CD4-positive, alpha-beta memory T cell (primary cell): ENCODE measurements at places on chromosomes 4 and X. TPM values are rescaled to one million over a fixed set of nuclear protein-coding genes. Genes with fewer than 3 reads are reported as not detected.

- no peak for DNase-seq
- H3K4me1 ChIP-seq: no peaks in the 10 kb centered on the region
- H3K36me3 ChIP-seq: no peaks in the 10 kb centered on the region
- no peak overlapping the region for H3K27ac ChIP-seq
- H3K27me3 ChIP-seq: no peaks in the 10 kb centered on the region
- H3K4me3 ChIP-seq: no peak overlapping the region
Observed at GRCh38 chr4:86286726-86287125, 73.1 kb downstream of the MAPK10 start.

- H3K4me3 ChIP-seq: no peak overlapping the region
- H3K36me3 ChIP-seq: no peaks in the 10 kb centered on the region
- no peak overlapping the region for H3K27ac ChIP-seq
- H3K4me1 ChIP-seq: no peaks in the 10 kb centered on the region
- no peaks in the 10 kb centered on the region for H3K27me3 ChIP-seq
Observed at GRCh38 chr4:53529025-53529424, 62.3 kb downstream of the LNX1 start.

DNA sequence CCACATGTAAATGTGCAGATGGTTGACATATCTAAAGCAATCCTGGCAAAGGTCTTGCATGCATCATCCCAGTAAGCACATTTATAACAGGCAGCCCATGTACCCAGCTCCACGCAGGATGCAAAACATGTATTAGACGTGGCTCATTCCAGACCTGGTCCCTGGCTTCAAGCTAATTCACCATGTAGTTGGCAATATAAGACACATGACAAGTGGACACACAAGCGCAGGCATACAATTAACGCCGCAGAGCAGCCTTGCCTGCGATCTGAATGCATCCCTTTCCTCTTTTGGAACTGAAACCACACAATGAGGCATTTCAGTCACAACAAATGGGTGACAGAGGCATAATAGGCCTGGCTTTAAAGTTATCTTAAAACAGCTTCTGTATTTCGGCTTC lies 114.5 kb upstream of the TRIM2 start:
- H3K4me3 ChIP-seq: no peak overlapping the region
- H3K27me3 ChIP-seq: no peaks in the 10 kb centered on the region
- peaks cover 17% of the 10 kb centered on the region for H3K4me1 ChIP-seq
- no peak overlapping the region for H3K27ac ChIP-seq

GRCh38 chrX:110951472-110952269 lies 144.3 kb upstream of the PAK3 start:
- no peak for DNase-seq
- no peaks in the 10 kb centered on the region for H3K4me1 ChIP-seq
- no peak overlapping the region for H3K4me3 ChIP-seq
- no peaks in the 10 kb centered on the region for H3K36me3 ChIP-seq

DNA sequence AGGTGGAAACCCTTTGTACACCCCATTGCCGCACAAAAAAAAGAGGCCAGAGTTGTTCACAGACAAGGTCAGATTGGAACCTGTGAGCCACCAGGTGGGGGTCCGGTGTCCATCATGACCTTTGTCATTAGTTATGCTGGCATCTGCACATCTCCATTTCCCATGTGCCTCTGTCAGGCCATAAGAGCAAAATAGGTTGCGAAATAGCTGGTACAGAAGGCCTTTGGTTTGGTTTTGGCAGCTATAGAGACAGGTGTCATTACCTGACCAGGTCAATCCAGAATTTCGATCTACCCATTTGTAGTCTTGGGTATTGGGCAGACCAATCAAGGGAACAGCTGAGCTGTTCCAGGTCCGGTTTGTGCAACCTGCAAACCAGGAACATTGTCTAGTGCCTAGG lies 6.6 kb downstream of the ERVMER34-1 start:
- H3K4me1 ChIP-seq: no peaks in the 10 kb centered on the region
- H3K27me3 ChIP-seq: no peaks in the 10 kb centered on the region
- H3K27ac ChIP-seq: no peak overlapping the region
- H3K36me3 ChIP-seq: no peaks in the 10 kb centered on the region
- DNase-seq: no peak
- no peak overlapping the region for H3K4me3 ChIP-seq

- no peaks in the 10 kb centered on the region for H3K36me3 ChIP-seq
- no peak overlapping the region for H3K27ac ChIP-seq
- DNase-seq: no peak
- H3K4me3 ChIP-seq: no peak overlapping the region
- no peaks in the 10 kb centered on the region for H3K27me3 ChIP-seq
Observed at GRCh38 chrX:148024425-148025148, 43.5 kb downstream of the FMR1NB start.

- H3K27me3 ChIP-seq: no peaks in the 10 kb centered on the region
- H3K36me3 ChIP-seq: no peaks in the 10 kb centered on the region
- H3K4me3 ChIP-seq: peak overlapping the region; percentile 40
Observed at GRCh38 chr4:3368841-3369760, 72.7 kb upstream of the HGFAC start.

DNA sequence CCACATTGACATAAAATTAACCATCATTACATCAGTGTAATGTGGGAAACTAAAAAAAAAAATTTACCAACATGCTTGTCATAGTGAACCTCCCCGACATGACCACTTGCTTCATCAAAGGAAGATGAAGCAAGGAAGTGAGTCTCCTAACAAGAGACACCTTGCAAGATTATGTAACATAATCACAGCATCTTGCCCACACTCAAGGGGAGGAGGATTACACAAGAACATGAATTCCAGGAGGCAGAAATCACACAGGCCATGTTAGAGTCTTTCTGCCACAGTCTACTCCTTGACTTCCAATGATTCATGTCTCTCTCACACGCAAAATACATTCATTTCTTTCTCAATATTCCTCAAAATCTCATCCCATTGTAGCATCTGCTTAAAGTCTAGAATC lies 93.3 kb downstream of the AKAP4 start:
- H3K27me3 ChIP-seq: no peaks in the 10 kb centered on the region
- H3K4me3 ChIP-seq: no peak overlapping the region
- H3K27ac ChIP-seq: no peak overlapping the region
- H3K36me3 ChIP-seq: no peaks in the 10 kb centered on the region

DNA sequence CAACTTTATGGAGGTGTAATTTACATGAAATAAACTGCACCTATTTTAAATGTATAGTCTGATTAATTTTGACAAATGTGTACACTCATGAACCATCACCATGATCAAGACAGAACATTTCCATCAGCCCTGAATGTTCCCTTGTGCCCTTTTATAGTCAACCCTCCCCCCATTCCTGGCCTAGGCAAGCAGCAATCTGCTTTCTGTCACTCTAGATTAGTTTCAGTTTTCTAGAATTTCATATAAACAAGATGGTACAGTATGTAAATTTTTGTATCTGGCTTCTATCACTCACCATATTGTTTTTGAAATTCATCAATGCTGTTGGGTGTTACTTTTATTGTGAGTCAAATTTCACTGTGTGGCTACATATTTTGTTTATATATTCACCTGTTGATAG lies 234.2 kb upstream of the RPS6KA3 start:
- no peaks in the 10 kb centered on the region for H3K36me3 ChIP-seq
- H3K4me1 ChIP-seq: peaks cover 8% of the 10 kb centered on the region
- H3K4me3 ChIP-seq: no peak overlapping the region
- no peak overlapping the region for H3K27ac ChIP-seq

DNA sequence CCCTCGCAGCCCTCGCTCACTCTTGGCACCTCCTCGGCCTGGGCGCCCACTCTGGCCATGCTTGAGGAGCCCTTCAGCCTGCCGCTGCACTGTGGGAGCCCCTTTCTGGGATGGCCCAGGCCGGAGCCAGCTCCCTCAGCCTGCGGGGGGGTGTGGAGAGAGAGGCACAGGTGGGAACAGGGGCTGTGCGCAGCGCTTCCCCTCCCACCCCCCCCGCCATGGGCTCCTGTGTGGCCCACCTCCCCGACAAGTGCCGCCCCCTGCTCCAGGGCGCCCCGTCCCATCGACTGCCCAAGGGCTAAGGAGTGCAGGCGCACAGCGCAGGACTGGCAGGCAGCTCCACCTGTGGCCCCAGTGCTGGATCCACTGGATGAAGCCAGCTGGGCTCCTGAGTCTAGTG lies 220.2 kb downstream of the STPG2 start:
- H3K36me3 ChIP-seq: no peaks in the 10 kb centered on the region
- no peak overlapping the region for H3K27ac ChIP-seq
- no peak overlapping the region for H3K4me3 ChIP-seq
- H3K4me1 ChIP-seq: no peaks in the 10 kb centered on the region
- peak; percentile 23 for DNase-seq
- H3K27me3 ChIP-seq: no peaks in the 10 kb centered on the region

DNA sequence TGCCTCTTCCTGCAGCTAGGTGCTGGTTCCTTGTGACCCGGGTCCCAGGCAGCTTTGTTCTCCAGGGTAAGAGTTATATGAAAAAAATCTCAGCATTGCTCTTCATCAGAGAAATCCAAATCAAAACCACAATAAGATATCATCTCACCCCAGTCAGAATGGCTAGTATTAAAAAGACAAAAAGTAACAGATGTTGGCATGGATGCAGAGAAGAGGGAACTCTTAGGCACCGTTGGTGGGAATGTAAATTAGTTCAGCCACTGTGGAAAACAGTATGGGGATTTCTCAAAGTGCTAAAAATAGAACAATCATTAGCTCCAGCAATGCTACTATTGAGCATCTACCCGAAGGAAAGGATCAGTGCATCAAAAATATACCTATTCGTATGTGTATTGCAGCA lies 61.5 kb downstream of the SORCS2 start:
- no peaks in the 10 kb centered on the region for H3K27me3 ChIP-seq
- H3K36me3 ChIP-seq: no peaks in the 10 kb centered on the region
- no peak overlapping the region for H3K27ac ChIP-seq
- DNase-seq: no peak
- no peaks in the 10 kb centered on the region for H3K4me1 ChIP-seq
- no peak overlapping the region for H3K4me3 ChIP-seq

- no peak overlapping the region for H3K4me3 ChIP-seq
- no peaks in the 10 kb centered on the region for H3K4me1 ChIP-seq
- H3K36me3 ChIP-seq: no peaks in the 10 kb centered on the region
- H3K27ac ChIP-seq: no peak overlapping the region
- DNase-seq: no peak
Observed at GRCh38 chrX:101232316-101232715, 12.7 kb downstream of the DRP2 start.

DNA sequence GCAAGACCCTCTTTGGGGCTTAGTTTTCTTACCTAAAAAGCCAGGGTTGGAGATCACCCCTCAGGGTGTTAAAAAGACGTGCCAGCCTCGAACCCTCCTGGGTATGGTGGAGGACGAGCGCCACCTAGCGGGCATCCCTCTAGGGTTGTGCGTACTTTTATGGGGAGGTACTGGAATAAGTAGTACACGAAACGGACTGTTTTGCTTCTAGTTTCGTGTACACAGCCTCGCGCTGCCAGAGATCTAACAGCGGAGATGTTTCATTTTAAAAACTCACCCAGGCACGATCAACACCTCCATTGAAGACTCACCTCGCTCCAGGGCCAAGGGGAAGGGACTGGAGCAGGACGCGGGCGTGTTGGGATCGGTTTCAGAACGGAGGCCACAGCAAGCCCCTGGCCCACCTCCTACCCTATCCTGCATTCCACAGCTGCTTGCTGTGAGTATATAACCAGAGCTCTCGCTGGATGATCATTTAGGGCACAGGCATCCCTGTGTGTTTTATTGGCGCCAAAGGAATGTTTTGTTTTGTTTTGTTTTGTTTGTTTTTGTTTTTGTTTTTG lies 4.8 kb upstream of the NKX3-2 start:
- no peak overlapping the region for H3K27ac ChIP-seq
- H3K27me3 ChIP-seq: peaks cover 43% of the 10 kb centered on the region

DNA sequence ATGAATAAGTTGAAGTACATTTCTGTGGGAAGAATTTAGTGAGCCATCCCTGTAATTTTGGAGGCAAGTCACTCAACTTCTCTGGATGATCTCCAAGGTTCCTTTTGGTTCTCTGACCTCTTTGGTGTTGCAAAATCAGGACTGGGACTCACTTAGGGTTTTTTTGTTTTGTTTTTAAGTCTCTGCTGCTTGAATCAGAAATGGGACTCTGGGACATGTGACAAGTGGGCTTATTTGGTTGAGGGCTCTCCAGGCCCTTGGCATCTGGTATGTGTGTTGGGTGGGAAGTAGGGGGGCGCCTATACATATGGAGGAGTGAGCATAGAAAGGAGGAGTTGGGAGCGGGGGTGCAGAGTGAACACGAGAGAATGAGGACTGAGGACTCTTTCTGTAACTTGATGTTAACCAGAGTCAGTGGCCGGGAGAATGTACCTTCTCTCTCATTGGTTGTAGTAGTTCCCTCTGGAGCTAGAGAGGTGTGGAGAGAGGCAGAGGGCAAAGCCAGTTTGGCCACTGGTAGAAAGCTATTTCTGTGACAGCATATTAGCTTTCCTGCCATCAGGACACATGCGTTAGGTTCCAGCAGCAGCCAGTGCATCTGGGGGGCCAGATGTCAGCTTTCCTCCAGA lies 1.9 kb downstream of the ARHGAP10 start:
- H3K36me3 ChIP-seq: no peaks in the 10 kb centered on the region
- H3K27me3 ChIP-seq: no peaks in the 10 kb centered on the region
- H3K4me1 ChIP-seq: peaks cover 26% of the 10 kb centered on the region
- no peak overlapping the region for H3K27ac ChIP-seq

- no peaks in the 10 kb centered on the region for H3K36me3 ChIP-seq
- H3K27me3 ChIP-seq: no peaks in the 10 kb centered on the region
- H3K27ac ChIP-seq: no peak overlapping the region
Observed at GRCh38 chr4:3487861-3488260, 24.8 kb downstream of the DOK7 start.

DNA sequence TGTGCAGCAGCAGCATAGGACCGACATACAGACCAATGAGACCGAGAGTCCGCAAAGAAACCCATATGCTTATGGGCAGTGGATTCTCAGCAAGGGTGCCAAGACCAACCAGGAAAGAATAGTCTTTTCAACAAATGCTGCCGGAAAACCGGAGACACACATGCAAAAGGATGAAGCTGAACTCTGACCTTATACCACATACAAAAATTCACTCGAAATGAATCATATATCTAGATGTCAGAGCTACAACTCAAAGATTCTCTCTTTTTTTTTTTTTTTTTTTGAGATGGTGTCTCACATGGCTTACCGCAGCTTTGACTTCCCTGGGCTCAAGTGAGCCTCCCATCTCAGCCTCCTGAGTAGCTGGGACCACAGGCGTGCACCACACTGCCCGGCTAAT lies 16.0 kb upstream of the MXD4 start:
- H3K4me1 ChIP-seq: peaks cover 24% of the 10 kb centered on the region
- no peak overlapping the region for H3K4me3 ChIP-seq
- no peaks in the 10 kb centered on the region for H3K36me3 ChIP-seq
- H3K27me3 ChIP-seq: no peaks in the 10 kb centered on the region

DNA sequence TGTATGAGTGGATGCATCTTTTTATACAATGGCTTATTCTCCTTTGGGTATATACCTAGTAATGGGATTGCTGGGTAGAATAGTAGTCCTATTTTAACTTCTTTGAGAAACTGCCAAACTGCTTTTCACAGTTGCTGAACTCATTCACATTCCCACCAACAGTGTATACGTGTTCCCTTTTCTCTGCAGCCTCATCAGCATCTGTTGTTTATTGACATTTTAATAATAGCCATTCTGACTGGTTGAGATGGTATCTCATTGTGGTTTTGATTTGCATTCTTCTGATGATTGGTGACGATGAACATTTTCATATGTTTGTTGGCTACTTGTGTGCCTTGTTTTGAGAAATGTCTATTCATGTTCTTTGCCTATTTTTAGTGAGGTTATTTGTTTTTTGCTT lies 687.0 kb upstream of the EPHA5 start:
- H3K4me1 ChIP-seq: no peaks in the 10 kb centered on the region
- DNase-seq: no peak

GRCh38 chrX:3216581-3217180 lies 129.8 kb downstream of the MXRA5 start:
- H3K4me1 ChIP-seq: no peaks in the 10 kb centered on the region
- DNase-seq: no peak
- no peak overlapping the region for H3K27ac ChIP-seq

TMEM128 gene
- 20.7 TPM for total RNA-seq

PRR32 gene
- not detected for total RNA-seq

JADE3 gene
- total RNA-seq: 0.58 TPM

NAA11 gene
- total RNA-seq: not detected

UGT8 gene
- total RNA-seq: 0.17 TPM

TEX11 gene
- not detected for total RNA-seq

DOCK11 gene
- 112 TPM for total RNA-seq

SLC10A6 gene
- total RNA-seq: not detected

SPANXA2 gene
- total RNA-seq: not detected
